ENCODE measurements at places on chromosomes 2 and 18.

DNA sequence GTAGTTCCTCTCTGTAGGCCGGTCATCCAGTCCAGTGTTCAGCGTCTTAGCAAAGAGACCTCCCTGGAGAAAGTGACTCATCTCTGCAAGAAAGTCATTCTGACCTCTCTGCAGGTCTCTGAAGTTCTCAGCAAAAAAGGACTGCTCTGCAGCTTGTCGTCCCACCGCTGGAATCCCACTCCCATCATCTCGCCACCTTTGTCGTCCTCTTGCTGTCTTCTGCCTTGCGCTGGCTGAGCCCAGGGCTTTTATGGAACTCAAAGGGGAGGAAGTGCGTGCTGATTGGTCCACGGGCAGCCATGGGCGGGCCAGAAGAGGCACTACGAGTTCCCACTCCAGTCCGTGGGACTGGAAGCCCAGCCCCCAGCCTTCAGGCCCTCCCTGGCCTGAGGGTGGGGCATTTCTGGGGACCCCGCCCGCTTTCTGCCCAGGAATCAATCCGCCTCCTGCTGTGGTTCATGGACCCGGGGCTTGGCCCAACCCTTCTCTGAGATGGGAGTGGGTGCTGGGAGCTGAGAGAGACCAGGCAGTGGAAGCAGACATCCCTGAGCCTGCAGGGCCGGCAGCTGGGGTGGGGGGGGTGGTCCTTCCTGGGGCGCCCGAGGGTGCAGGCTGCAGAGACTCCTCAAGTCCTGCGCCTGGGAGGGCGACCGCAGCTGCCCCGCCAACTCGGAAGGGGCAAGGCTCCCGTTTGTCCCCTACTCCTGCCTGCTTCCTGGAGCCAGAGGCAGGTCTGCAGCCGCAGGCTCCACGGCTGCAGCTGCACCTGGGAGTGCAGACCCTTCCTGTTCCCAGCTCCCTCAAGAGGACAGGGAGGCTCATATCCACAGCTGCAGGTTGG lies 660.7 kb upstream of the RAB6C start:
- DNase-seq, result no peak

DNA sequence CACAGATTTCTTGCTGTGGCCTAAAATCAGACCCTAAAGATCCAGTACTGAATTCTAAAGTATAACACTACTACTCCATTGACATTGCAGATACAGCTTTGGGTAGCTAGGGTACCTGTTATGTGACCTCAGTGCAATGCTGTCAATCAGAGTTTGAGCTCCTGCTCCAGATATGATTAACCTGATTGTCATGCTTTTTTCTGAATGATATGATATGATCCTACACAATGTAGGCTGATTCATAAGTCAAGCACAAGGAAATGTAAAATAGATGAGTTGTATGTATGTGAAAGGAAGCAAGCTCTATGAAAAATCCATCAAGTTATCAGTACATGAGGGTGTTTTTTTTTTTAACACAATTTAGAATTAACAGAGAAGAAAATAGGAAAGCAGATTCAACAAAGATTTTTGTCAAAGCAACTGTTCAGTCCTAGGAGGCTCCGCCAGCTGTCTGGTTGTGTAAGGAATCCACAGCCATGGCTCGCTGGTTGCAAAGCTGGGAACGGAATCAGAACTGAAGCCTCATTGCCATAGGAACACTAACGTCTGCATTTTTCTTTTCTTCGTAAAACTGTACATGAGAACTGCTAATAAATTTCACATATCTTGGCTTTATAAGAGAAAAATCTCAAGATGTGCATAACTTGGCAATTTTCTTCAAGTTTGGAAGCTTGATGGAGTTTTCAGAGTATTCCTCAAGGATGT lies 52.9 kb downstream of the NR4A2 start:
- DNase-seq, result no peak

GRCh38 chr2:74884118-74884762 lies 50.3 kb downstream of the HK2 start:
- no peak for DNase-seq

DNA sequence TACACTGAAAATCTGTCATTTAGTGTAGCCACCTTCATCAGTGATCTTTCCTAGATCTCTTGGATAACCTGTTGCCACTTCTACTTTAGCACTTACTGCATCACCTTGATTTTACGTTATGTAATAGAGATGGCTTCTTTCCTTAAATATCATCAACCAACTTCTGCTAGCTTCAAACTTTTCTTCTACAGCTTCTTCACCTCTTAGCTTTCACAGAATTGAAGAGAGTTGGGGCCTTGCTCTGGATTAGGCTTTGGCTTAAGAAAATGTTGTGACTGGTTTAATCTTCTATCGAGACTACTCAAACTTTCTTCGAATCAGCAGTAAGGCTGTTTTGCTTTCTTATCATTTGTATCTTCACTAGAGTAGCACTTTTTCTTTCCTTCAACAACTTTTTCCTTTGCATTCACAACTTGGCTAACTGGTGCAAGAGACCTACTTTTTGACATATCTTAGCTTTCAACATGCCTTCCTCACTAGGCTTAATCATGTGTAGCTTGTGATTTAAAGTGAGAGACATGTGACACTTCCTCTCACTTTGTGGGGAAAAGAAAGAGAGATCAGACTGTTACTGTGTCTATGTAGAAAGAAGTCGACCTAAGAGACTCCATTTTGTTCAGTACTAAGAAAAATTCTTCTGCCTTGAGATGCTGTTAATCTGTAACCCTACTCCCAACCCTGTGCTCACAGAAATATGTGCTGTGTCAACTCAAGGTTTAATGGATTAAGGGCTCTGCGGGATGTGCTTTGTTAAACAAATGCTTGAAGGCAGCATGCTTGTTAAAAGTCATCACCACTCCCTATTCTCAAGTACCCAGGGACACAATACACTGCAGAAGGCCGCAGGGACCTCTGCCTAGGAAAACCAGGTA lies 99.6 kb downstream of the ATL2 start:
- no peak for DNase-seq

DNA sequence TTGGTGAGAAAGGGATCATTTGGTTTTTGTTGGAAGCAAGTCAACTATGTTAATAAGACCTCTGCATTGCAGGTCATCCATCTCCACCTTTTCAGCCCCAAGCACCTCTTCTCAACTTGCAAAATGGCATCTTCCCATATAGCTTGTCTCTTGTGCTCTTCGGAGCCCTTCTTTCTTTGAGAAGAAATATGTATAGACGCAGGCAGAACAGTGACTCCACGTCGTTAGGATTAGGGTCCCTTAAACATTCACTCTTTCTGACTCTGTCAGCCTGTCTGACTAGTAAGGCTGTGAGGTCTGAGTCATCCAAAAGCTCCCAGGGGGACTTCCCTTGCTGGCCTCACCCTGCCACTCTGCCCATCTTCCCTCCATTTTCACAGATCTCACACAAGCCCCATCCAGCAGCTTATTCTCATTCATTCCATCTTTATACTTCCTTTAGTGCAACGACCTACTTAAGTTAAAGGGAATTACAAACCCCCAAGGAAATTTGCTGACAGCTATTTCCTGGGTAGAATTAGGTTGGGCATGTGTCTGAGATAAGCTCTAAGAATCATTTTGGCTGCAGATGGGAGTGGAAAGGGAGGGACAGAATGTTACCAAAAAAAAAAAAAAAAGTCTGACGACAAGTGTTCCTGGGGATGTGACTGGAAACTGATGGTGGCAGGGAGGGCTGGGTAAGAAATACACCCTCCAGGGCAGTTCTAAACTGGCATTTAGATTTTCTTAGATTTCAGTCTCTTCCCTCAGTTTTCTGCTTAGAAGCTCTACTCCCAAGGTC lies 37.7 kb upstream of the MEX3C start:
- DNase-seq, result peak; percentile 59

GRCh38 chr2:37590119-37590571 lies 81.3 kb downstream of the CDC42EP3 start:
- no peak for DNase-seq

GRCh38 chr2:58762176-58762781 lies 521.2 kb upstream of the FANCL start:
- DNase-seq, result peak; percentile 25

GRCh38 chr2:16026816-16027501 lies 86.6 kb downstream of the MYCN start:
- no peak for DNase-seq

Measured in stimulated activated naive CD8-positive, alpha-beta T cell treated with anti-CD3 and anti-CD28 coated beads, Interleukin-15, Interleukin-2, amounts not matched to agents 100 U/mL and 50 U/mL, for 24 hours (primary cell).